ENCODE measurements at places on chromosomes 11 and 22.
A peak's percentile ranks its signal among the peaks of the same experiment; 100 is the strongest.

GRCh38 chr11:87116185-87116584, 78.5 kb downstream of the TMEM135 start:
- no peak for DNase-seq

DNA sequence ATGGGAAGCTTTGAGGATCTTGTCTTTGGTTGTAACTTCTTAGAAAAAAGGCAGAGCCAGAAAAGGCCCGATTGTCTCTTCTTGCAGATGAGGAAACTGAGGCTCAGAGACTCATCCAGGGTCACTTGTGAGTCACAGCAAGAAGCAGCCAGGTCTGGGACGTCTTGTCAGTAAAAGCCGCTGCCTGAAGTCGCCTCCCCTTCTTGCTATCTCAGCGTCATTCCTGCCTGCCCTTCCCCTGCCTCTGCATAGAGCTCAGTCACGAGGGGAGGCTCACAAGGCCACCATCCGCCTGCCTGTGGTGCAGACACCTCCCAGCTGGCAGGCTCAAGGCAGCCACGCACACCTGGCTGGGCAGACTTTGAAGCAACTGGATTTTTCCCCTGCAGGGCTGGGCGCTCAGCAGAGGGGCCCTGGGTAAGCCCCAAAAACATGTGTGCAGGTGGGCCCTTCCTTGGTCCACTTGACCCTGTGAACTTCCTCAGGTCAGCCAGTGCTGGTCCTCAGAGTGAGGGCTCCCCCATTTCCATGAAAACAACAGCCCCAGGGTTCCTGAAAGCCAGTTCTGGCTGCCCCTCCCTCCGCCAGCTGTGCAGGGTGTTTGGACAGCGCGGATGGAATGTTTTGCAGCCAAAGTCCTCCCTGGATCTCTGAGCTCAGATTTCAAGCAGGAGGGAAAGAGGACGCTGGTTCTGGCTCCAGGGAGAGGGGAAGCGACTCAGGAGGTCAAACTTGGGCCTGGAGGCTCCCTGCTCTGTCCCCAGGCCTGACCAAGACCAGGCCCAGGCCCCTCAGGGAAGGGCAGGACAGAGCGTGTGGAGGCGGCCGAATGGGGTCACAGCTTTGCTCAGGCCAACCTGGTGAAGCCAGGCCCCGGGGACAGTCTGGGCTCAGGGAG, 6.0 kb upstream of the RAB3IL1 start:
- DNase-seq, result peak; percentile 74

DNA sequence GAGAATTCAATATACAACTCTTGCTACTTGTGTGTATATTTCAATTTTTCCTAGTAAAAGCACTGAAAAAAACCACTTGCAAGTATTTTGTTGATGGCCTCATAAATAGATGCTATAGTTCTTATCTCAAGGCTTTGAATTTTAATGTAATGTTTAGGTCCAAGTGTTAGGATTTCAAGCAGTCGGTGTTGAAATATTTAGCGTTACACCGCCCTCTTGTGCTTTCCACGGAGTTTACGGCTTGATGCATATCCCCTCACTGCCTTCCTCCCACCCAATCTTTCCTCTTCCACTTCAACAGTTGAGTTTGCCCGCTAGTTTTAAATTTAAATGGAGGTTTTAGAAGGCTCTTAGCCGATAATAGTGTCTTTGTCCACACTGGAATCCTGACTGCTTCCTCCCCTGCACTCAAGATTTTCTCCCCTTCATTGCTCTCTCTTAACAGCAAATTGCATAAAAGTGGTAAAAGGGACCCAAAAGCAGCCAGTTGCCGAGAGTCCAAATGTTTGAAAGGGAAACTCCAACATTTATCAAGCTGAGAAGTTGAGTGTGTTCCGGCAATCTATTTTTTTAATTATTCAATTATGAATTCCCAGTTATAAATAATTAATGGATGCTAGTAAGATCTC, 25.9 kb upstream of the HTATIP2 start:
- DNase-seq, result peak; percentile 64

GRCh38 chr22:33381531-33382406, 323.6 kb upstream of the SYN3 start:
- DNase-seq, result no peak

GRCh38 chr11:104124979-104125378, 39.0 kb downstream of the PDGFD start:
- DNase-seq, result peak; percentile 66

DNA sequence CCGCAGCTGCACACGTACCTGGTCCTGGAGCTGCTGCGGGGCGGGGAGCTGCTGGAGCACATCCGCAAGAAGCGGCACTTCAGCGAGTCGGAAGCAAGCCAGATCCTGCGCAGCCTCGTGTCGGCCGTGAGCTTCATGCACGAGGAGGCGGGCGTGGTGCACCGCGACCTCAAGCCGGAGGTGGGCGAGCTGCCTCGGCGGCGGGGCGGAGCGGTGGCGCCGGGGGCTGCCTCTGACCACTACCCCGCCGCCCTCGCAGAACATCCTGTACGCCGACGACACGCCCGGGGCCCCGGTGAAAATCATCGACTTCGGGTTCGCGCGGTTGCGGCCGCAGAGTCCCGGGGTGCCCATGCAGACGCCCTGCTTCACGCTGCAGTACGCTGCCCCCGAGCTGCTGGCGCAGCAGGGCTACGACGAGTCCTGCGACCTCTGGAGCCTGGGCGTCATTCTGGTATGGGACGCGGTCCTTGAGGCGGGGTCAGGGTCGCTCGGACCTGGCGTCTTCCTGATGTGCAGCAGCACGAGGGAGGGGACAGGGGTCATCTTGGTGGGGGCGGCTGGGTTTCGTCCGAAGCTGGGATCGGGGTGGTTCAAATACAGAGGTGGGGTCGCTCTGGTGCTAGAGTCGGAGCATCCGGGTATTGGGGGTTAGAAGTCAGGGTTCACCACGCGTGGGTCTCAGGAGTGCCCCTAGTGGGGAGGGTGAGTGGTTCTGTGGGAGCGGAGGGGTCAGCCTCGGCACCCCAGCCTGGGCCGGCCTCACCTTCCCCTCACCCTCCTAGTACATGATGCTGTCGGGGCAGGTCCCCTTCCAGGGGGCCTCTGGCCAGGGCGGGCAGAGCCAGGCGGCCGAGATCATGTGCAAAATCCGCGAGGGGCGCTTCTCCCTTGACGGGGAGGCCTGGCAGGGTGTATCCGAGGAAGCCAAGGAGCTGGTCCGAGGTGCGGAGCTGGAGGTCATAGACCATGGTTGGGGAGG, 10.8 kb downstream of the RPS6KA4 start:
- no peak for DNase-seq

DNA sequence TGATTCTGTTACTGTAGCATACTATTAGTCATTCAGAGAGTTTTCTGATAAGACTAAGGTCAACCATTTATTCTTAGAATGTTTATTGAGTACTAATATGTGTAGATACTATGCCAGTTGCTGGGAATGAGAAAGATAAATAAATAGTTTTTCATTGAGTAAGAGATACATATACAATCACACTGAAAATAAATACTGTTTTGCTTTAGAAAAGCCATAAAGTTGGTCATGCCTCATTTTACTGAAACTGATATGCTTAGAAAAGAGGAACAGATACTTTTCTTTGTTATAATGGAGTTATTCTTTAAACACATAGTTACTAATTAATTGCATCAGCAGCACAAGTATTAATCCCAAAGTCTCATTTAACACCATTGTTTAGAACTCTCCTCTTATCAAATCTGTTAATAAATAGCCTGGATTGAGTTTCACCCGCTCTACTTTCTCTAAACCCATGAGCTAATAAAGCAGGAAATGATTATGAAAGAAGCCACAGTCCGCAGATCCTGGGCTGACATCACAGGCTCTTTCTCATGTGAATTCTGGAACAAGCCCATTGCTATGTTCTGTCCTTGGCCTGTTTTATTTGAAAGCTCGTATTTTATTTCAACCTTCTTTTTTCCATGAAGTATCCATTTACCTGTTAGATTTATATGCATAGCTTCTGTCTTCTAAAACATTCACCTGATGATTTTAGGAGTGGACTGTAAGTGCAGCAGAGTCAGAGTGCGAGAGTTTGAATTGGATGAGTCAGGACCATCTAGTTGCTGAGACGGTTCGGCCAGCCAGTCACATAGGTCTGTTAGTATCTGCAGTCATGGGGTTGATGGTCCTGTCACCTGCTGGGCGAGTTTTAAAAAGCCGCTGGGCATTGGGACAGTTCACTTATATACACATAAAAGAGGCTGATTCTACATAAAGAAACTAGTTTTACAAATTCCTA, 35.5 kb downstream of the PIWIL4 start:
- DNase-seq, result peak; percentile 88

DNA sequence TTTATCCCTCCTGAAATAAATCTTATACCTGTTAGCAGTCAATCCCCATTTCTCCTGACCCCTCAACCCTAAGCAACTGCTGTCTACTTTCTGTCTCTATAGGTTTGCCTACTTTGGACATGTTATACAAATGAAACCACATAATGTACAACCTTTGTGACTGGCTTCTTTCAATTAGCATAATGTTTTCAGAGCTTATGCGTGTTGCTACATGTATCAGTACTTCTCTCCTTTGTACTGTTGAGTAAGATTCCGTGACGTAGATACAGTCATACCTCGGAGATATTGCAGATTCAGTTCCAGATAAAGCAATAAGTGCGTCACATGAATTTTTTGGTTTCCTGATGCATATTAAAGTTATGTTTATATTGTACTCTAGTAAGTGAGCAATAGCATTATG, 127.3 kb downstream of the MORC2 start:
- peak; percentile 12 for DNase-seq

DNA sequence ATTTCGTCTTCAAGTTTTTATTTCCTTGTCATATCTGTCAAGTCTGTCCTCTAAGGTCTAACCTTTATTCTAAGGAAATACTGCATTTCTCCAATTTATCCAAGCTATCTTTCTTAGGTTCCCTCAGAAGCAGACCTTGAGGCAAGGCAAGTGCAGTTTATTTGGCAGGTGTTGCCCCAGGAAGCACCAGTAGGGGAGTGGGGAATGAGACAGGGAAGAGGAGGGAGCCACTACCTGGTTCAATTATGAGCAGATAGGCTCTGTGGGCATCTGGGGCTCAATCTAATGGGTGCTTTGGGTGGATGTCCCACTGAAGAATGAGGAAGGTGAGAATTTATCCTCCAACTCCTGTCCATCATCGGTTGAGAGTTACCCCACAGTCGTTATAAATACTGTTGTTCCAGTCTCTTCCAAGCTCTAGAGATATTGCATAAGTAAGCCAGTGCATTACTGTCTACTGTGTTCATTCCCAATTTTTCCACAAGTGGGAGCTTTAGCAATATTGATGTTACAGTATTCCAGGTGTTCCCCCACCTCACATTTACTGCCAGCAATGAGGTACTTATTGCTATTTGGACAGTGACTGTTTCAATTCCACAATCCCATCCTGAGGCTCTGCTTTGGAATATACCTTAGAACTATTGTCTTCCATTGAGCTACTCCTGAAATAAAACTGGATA, 154.9 kb upstream of the CEP126 start:
- peak; percentile 8 for DNase-seq

DNA sequence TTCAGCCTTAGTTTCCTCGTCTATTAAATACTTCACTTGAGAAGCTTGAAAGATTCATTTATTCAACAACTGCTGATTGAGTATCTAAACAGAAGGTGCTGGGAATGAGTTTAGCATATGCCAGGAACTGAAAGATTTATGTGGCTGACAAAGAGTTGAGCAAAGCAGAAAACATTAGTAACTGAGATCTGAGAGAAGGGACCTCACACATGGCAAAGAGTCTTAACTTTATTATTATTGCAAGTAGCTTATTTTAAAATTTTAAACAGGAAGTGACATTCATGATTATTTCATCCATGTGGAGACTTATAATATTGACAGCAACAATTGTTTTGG, 133.6 kb downstream of the CASP12 start:
- DNase-seq, result no peak

DNA sequence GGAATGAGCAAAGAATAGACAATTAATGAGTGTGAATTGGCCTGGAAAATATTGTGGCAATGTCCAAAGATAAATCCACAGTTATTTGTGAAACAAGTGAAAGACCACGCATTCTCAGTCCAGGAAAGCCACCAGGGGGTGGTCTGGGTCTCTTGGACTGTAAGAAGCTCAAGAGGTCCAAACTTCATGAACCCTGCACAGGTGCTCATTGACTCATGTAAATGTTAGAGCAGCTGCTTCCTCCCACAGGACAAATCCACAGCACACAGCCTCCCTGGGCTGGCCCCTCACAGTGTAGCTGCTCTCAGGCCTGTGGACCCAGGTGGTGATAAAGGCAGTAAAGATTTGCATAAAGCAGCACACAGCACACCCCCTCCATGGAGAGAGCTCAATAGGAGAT, 114.0 kb downstream of the ZNF280B start:
- DNase-seq, result no peak

DNA sequence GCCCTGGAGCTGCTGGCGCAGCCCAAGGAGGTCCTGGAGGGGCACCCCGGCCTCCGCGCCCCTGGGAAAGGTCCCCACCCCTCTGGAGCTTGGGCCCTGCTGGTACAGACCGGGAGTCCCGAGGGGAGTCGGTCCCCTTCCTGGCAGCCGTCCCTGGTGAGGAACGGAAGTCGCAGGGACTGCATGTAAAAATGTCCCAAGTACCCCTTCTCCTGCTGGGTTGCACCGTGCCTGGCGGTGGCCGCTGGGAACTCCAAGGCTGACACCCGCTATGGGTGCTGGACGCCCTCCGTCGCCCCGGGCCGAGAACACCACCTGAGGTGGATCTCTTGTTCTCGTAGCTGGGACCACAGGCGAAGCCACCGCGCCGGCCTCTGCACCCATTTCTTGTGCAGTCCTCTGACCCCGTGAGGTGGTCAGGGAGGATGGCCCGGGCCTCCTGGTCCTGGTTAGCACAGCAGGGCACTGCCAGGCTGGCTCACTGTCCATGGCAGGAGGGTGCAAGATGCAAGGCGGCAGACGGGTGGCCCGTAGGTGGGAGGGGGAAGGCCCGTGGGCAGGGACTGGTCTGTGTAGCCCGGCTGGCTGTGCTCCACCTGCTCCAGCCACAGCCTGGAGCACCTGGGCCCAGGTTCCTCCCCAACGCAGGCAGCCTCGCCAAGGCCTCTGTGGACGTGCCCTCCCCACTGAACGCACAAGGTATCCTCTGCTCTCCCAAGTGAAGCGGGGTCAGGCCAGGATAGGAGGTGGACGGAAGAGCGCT, 165.2 kb downstream of the IGLL1 start:
- no peak for DNase-seq

DNA sequence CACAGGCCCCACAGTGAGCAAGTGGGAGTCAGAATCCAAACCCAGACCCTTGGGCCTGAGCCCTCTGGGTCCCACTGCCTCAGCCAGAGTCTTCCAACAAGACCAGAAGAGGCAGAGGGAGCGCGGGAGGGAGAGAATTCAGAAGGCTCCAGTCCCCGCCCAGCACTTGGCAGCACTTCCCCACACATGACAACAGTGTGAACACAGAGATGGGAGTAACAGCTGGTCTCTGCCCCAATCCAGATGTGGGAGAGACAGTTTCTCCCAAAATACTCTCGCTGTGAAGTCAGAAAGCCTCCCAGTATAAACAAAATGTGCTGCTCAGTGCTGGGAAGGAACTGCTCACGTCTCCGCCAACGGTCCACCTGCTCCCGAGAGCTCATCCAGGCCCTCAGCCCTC, 219.9 kb downstream of the MN1 start:
- DNase-seq, result peak; percentile 55
